Stimulated activated CD4-positive, alpha-beta T cell treated with anti-CD3 and anti-CD28 coated beads, Interleukin-4, amount 100 ng/mL, for 4 hours (primary cell): ENCODE measurements at places on chromosomes 12 and 14.

- DNase-seq = peak; percentile 63
Measured at GRCh38 chr12:57744194-57744776, 554 bp upstream of the TSPAN31 start.

DNA sequence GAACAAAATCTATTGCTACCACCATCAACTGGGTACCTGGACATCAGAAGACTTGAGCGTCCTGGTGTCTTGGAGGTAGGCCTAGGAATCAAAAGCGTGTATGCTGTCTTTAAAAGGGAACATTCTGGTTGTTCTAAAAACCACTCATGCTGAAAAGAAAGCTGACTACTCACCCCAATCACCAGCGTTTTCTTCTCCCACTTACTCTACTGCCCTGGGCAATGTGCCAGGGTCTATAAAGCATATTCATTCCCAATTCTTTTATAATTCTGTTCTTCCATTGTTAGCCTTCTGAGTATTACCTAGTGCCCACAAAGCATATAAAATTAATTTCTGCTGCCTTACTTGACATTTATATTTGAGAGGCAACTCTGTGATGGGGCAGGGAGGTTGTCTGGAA, 133.4 kb downstream of the KCNA5 start:
- no peak for DNase-seq

- DNase-seq = no peak
Measured at GRCh38 chr14:72700338-72701236, 193.3 kb downstream of the DPF3 start.

DNA sequence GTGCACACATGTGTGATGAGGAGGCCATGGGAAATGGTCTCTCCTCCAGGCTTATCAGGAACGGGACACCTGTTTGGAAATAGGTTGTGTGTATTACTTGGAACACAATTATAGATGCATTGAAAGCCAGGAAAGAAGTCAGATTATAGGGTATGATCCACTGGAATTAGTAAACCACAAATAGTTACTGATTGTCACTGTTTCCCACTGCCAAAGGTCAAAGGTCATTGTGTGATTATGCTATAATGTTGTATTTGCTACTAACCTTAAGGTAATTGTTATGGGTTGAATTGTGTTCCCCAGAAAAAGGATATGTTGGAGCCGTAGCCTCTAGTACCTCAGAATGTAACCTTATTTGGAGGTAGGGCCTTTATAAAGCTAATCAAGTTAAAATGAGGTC, 129.9 kb upstream of the FBXO33 start:
- DNase-seq = no peak

DNA sequence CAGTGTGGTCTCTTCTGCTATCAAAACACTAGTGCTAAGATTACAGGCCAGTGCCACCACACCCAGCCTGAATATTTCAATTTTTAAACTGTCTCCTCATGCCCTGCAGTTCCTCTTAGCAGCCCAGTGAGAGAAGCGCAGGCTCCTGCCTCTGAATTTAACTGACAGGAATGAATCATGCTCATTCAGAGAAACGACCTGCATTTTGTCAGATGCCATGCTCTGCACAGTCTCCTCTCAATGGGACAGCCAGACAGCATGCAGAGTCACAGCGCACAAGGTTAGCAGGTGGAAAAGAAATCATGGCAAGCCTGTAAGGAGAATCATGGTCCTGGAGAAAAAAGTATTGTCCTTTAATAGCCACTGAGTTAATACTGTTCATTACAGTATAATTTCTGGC, 691.0 kb upstream of the SEL1L start:
- DNase-seq = no peak

DNA sequence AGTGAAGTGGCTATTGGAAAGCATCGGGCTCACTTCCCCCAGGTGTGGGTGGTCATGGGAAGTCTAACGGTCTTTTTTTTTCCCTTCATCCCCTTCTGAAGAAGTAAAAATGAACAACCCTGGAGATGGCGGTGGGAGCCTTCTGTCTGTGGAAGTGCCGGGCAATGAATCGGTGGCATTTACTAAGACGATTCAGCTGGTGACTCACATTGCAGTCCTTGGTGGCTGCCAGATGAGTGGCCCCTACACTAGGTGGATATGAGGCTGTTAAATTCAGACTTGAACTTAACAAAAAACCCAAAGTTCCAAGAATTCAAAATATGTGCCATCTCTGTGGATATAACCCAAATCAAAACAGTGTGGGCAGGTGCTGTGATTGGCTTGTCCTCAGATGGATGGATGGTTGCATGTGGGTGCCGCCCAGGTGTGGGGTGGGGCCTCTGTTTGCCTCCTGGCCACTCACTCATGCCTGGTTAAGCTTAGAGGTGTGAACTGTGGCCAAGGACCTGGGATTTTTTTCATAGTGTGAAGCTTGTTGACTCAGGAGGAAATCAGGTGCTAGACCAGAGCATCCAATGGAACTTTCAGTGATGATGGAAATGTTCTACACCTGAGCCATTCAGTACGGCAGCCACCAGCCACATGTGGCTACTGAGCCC, 176.7 kb upstream of the NOS1 start:
- no peak for DNase-seq

DNA sequence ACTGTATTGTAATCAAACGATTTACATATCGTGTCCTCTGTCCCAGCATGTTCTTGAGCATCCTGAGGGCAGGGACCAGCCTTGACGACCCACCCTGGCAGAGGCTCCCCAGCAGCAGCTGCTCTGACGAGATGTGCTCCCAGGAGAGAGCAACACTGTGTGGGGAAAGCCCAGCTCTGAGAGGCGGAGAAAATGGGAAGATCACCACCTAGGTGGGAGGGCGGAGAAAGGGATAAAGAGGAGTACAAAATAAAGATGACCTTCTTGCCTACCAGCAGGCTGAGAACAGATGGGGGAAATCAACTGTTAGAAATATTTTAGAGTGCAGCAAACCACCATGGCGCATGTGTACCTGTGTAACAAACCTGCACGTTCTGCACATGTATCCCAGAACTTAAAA, 71.5 kb upstream of the CAPRIN2 start:
- DNase-seq = no peak

GRCh38 chr14:73634011-73634833, 10.6 kb upstream of the DNAL1 start:
- DNase-seq = no peak

DNA sequence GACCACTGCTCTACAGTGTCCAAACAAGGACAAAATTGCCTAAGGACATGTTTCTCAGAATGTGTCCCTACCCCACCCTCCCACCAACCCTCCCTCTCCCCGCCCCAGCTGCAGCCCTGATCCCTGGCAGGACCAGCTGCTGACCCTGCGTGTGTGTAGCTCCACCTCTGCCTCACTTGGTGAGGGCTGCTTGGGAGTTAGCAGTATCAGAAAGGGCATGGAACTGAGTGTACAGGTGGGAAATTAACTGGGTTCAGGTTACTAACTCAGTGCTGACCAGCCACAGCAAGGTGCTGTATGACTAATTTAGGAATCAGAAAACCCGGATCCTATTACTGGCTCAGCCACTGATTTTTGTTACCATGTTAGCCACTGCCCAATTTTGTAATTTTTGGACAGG, 11.3 kb upstream of the PLEKHD1 start:
- DNase-seq = no peak

DNA sequence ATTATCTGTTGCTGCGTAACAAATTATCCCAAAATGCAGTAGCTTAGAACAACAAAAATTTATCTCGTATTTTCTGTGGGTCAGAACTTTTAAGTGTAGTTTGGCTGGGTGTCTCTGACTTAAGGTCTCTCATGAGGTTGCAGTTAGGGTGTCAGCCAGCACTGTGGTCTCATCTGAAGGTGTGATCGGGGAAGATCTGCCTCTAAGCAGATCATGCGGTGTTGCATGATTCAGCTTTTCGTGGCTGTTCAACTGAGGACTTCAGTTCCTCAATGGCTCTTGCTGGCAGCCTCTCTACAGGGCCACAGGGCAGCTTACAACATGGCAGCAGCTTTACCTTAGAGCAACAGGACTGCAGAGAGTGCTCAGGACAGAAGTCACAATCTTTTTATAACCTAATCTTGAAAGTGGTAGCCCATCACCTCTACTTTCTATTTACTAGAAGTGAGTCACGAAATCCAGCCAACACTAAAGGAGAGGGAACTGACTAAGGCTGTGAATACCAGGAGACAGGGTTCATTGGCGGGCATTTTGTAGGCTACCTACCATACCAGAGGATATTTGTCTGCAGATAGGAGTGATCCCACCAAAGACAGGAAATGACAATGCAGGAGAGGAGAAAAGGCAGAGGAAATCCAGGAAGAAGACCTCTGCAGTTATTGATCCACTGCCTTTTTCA, 1.8 kb upstream of the TMPRSS12 start:
- DNase-seq = no peak

DNA sequence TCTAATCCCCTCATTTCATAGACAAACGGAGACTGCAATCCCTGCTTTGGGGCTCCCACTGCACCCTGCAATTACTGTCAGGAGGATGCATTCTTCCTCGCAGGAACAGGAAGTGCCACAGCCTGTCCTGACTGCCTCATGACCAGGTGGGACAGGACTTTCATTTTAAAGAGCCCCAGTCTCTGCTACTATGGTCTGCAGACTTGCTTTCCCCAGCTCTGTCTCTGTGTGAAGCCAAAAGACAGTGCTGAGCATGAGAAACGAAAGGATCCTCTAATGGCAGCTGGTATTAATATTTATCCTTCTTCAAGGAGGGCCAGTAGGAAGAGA, 60.0 kb upstream of the PNMA1 start:
- no peak for DNase-seq

DNA sequence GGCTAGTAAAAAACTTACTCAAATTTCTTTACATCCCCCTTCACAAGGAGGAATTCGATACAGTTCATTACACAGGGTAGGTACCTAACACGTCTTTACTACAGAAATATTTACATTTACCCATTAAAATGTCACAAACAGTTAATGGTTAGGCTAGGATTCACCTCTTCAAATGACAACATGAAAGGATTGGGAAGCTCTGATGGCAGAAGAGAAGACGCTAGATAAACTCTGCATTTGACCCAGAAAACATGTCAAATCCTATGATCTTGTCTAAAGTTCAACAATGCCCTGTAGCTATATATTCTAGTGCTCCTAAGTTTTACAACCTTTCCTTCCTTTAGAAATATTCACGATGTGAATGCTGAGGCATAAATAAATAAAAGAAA, 64.8 kb downstream of the DENND5B start:
- DNase-seq = no peak

GRCh38 chr12:105864901-105865300, 273.9 kb downstream of the NUAK1 start:
- DNase-seq = no peak
